ENCODE measurements at places on chromosomes 1 and 21.
A peak's percentile ranks its signal among the peaks of the same experiment; 100 is the strongest.

- no peak for DNase-seq
These were observed 8.2 kb downstream of the SYTL1 start for GRCh38 chr1:27349784-27350662.

DNA sequence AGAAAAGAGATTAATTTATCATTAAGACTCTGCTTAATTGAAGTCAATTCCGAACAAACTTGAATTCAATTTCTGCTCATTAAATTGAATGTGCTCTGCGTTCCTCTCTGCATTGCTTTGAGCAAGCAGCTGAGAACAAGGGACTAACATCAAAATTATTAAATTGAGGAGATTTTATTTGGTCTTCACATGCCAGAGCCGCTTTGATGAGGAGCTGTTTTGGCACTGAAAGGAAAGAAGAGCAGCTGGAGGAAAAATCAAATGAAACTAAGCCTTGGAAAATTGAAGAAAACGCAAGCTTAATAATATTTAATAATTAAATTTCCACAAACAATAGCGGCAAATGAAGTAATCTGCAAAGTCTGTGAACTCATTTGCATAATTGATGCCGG, 222.0 kb upstream of the PKN2 start:
- DNase-seq = no peak

- no peak for DNase-seq
These were observed 429.8 kb upstream of the VAMP3 start for GRCh38 chr1:7341145-7341905.

DNA sequence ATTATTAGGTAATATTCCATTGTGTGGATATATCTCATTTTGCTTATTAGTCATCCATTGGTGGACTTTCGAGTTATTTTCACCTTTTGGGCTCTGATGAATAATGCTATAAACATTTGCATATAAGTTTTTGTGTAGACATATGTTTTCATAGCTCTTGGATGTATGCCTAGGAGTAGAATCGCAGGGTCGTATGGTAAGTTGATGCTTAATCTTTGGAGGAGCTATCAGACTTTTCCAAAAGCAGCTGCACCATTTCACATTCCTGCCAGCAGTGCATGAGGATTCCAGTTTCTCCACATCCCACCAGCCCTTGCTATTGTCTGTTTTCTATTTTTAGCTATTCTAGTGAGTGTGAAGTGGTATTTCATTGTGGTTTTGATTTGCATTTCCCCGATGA, 120.3 kb upstream of the TMEM51 start:
- no peak for DNase-seq

DNA sequence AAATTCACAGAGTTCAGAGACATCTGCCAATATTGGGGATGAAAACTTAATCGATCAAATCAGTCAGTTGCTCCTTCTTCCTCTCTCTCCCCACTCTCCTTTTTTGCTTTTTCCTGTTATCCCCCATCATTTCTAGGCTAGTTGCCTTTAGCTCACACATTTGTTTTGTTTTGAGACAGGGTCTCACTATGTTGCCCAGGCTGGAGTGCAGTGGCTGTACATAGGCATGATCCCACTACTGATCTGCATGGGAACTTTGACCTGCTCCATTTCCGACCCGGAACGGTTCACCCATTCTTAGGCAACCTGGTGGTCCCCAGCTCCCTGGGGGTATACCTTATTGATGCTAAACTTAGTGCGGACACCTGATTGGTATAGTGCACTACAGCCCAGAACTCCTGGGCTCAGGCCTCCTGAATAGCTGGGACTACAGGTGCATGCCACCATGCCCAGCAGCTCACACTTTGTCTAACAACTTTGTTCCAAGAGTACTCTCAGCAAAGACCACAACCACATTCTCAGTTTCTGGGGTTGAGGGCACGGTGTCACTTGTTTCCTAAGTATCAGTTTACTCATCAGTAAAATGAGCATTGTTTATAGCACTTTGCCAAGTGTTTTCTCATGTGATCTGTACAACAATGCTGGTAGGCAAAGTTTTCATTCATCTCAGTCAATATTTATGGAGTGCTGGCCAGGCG, 6.7 kb upstream of the ELOA start:
- DNase-seq = no peak

DNA sequence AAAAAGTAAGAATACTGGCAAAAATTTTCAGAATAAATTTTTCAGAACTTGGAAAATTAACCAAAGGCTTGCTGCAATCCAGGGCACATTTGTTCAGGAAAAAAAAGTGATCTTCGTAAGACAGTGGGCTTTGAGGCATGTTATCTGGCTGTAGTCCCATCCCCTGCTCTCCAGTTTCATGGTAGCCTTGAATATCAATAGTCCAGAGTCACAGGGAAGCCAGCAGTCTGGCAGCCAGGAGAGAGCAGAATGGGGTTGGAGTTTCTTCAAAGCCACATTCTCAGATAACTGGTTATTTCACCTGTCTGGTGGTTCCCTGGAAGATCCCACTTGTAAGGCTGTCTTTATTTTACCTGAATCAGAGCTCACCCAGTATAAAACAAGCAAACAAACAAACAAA, 669.3 kb downstream of the MATN1 start:
- DNase-seq = no peak

- no peak for DNase-seq
These were observed 50.6 kb upstream of the MRPS6 start for GRCh38 chr21:34022627-34023335.

GRCh38 chr1:241473026-241473425, 46.5 kb downstream of the FH start:
- DNase-seq = no peak

DNA sequence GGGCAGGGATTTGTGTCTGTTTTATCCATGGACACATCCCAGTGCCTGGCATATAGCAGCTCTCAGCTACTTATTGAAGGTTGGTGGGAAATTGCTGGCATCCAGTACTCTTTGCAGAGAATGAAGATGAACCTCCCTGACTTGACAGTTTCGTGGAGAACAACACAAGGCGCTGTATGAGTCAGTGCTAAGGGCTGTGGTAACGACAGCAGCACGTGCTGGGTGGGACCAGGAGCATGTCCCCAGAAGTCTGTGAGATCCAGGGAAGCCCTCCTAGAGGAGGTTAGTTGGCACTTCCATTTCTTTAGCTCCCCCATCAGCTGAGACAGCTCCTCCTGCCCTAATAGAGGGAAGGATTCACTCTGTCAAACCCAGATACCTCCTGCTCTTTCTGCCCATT, 25.9 kb upstream of the IL19 start:
- no peak for DNase-seq

GRCh38 chr1:20165522-20165951, 20.4 kb upstream of the UBXN10 start:
- no peak for DNase-seq

- no peak for DNase-seq
These were observed 425.1 kb downstream of the KIF26B start for GRCh38 chr1:245579881-245580280.

DNA sequence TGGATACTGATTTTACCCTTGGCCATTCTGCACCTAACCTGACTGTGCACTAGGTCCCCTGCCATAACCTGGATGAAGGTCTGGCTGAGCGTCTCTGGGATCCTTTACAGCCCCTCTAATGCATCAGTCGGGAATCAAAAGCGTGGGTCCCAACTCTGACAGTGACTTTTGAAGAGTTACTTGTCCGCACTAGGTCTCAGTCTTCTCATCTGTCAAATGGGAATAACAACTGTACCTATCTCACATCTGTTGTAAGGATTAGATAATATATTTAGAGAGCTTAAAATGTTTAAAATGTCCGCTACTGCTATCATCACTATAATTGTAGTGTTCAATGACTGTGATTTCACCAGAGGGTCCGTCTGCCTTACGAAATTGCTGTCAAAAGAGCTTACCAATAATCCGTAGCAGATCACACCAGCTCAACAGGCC, 746 bp downstream of the TADA1 start:
- DNase-seq = no peak

- no peak for DNase-seq
These were observed 111.2 kb upstream of the JUN start for GRCh38 chr1:58895082-58895481.

DNA sequence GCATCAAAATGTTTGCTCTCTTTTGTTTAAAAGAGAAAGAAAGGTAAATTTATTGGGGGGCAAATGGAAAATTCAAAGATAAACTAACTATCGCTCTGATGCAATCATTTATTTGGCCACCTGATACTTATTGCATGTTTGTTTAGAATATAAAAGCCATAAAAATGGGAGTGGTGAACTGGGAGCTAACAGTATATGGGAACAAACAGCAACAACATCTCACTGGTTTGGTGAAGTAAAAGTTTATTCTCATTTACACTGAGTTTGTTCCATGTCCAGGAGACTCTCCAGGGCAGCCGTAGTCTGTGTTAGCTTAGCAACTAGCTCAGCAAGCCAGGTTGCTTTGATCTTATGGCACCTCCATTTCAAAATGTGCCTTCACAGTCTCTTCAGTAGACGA, 20.4 kb downstream of the C4BPA start:
- DNase-seq = no peak

- DNase-seq = no peak
These were observed 22.5 kb downstream of the SNAP47 start for GRCh38 chr1:227757781-227758180.

DNA sequence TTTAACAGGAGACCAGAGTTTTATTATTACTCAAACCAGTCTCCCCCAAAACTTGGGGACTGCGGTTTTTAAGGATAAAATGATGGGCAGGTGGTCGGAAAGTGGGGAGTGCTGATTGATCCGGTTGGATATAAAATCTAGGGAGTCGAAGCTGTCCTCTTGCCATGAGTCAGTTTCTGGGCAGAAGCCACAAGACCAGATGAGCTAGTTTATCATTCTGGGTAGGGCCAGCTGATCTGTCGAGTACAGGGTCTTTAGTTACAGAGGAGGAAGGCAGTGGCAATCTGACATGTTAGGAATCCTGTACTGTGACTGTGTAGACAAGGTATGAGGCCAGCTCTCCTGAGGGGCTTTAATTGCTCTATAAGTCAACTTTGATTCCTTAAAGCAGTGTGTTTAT, 22.9 kb upstream of the FOXE3 start:
- no peak for DNase-seq

DNA sequence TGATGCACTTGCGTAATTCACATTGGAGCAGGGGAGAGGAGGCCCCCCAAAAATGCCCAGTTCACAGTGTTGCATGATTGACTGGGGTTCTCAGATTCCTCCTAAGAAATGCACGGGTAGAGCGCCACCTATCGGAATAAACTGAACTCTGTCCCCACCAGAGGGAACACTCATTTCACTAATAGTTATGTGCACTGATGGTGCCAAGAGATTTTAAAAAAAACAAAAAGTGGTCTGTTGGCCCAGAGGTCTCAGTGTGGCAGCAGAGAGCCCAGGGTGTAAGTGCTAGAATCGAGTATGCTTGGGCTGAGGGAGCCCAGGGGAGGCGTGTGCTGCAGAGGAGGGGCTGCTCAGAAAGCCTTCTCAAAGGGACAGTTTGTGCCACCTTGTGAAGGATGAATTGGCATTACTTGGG, 6.9 kb downstream of the PINK1 start:
- peak; percentile 30 for DNase-seq

All from stimulated activated CD8-positive, alpha-beta memory T cell treated with anti-CD3 and anti-CD28 coated beads, Interleukin-2, amount 100 ng/mL, for 1 hour (primary cell).